ENCODE measurements at places on chromosomes 12 and 14. TPM values are rescaled to one million over a fixed set of nuclear protein-coding genes. Genes with fewer than 3 reads are reported as not detected.

- DNase-seq = peak; percentile 50
Observed at GRCh38 chr12:82527165-82527780, 159.4 kb upstream of the TMTC2 start.

GRCh38 chr12:5758347-5758746, 186.7 kb downstream of the ANO2 start:
- no peak for DNase-seq

DNA sequence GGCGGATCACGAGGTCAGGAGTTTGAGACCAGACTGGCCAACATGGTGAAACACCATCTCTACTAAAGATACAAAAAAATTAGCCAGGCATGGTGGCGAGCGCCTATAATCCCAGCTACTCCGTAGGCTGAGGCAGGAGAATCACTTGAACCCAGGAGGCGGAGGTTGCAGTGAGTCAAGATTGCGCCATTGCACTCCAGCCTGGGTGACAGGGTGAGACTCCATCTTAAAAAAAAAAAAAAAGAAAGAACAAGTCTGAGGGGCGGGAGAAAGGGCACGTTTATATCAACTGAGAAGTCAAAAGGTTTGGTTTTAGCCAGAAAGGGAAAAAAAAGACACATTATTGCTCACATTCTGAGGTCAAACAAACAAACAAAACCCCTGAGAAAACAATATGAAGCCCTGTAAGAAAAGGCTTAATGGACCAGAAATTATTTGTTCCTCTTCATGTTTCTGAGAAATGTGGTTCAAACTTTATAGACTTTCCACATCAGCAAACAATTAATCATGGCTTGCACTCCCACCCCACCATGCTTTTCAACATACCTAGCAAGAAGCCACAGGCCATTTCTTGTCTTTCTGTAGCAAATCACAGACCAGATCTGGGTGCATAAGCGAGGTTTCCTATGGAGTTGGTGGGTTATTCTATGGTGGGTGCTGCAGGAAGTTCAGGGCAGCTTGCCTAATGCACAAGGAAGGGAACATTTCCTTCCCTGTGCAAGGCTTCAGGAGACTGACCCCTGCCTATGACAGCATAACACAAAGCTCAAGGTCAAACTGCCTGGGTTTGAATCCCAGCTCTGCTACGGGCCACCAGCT, 80.1 kb downstream of the SSPN start:
- no peak for DNase-seq

DNA sequence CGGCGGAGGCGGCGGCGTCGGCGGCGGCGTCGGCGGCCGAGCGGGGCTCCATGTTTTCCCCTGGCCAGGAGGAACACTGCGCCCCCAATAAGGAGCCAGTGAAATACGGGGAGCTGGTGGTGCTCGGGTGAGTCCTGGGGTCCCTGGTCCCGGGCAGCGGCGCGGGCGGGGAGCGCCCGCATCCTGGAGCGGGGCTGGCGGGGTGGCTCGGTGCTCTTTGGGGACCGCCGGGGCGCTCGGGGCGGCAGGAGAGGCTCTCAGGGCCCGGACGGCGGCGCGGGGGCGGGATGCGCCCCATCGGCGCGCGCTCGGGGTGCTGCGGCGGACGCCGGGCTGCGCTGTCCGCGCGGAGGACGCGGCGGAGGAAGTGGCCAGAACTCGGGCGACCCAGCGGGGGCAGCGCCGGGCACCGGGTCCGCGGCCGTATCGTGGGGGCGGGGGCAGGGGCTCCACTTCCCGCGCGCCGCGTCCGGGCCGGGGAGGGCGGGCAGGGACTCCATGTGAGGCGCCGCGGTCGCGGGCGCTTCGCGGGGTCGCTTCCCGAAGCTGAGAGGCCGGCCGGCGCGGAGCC, 485 bp downstream of the PELI2 start:
- no peak for DNase-seq

DNA sequence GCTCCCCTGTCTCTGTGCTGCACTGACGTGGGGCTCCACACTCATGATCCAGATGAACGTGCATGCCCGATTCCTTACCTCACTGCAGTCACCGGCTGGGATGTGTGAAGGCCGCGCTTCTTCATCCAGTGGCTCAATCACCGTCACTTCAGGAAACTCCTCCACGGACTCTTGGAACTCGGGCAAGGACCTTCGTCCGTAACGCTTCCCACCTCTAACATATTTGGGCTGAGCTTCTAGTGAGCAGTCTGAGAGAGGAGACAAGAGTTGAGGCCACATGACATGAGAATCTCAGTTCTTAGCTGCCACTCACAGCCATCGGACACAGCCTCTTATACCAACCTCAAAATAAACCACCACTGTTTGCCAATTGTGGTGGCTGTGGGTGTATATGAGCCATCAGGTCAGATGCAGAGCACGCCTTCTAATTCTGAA, 38.3 kb downstream of the NIN start:
- no peak for DNase-seq

The FBXL14 gene
- total RNA-seq = 6.1 TPM

DNA sequence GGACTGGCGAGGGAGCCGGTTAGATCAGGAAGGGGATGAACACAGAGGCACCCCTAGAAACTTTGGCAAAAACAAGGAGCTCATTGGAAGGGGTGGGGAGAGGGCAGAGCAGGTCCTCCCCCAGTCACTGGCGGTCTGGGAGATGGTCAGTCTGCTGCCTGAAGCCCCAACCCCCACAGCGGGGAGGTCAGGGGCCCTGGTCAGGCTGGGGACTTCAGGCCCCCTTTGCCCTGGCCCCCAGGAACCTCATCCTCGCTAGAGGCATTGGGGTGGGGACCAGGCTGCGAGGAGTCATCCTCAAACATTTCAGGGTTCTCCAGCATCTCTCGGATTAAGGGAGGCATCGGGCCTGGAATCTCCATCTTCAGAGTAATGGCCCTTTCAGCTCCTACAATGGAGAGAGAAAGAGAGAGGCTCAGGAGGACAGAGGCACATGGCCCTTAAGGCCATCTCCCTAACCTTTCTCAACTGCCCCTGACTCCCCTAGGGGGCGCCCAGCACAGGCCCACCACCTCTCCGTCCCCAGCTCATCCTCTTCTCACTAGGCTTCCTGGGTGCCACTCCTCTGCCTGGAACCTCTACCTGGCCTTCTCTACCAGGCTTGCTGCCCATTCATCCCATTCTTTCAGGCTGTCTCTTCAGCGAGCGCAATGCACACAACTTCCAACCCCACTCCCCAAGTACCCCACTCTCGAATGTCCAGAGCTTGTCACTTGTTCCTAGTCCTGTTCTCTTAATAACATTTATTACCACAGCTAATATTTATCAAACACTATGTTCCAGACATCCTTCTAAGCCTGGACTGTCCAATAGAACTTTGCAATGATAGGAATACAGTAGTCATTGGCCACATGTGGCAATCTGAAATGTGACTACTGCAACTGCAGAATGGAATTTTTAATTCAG, 4.7 kb upstream of the ITGB7 start:
- no peak for DNase-seq

GRCh38 chr12:45575823-45576475, 153.6 kb upstream of the ARID2 start:
- DNase-seq = no peak

The PROX2 gene
- total RNA-seq = not detected

The OR10A7 gene
- total RNA-seq = not detected

The IQSEC3 gene
- total RNA-seq = not detected

DNA sequence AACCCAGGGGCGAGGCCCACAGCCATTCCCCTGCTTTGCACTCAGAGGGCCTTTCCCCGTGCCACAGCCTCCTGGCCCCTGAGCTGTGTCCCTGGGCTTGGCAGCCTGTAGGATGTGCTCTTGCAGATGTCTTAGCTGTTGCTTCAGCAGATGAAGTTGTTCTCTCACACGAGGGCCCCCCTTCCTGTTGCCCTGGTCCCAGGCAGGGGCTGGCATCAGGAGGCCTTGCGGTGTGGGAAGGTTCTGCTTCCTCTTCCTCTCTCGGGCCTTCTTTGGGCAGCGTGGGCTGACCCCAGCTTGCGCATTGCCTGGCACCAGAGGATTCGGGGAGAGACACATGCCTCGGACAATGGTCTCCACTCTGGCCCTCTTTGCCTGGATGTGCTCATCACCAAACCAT, 12.7 kb downstream of the PROX2 start:
- DNase-seq = no peak

GRCh38 chr12:69442894-69443293, 27.3 kb upstream of the FRS2 start:
- no peak for DNase-seq

DNA sequence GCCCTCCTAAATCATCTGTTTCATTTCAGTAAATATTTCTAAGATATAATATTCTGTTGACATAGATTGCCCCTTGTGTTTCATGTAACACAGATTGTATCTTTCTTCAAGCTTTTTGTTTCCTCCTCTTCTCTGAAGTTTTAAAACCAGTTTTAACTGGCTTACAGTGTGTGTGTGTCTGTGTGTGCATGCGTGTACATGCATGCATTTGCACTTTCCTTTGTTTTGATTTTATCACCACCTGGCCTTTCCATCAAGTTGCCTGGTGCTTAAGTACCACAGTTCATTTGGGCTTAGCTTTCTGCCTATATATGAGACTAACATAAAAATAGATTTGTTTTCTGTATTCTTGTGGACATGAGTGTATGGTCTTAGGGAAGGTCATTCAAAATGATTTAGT, 31.9 kb downstream of the ETNK1 start:
- DNase-seq = no peak

GRCh38 chr12:76790564-76791552, 26.9 kb downstream of the ZDHHC17 start:
- DNase-seq = peak; percentile 15

- DNase-seq = no peak
Observed at GRCh38 chr12:48910196-48910595, 15.1 kb downstream of the FKBP11 start.

The CD163L1 gene
- 7.4 TPM for total RNA-seq

DNA sequence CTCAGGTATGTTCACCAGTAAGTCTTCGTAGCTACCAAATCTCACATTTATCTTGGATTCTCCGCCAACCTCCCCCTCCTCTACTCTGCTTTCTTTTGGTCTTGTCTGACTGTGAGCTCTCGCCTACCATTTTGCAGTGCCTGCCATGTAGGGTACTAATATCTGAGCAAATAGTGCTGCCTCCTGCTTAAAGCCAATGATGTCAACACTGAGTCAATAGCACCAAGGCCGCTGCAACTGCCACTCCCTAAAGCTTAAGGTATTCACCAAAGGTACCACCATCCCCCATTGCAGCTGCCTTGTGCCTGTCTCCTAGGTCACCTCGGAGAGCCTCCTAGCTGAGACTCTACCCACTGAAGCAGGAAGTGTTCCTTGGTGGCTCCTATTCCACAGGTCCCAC, 114.8 kb upstream of the FUT8 start:
- DNase-seq = no peak

- no peak for DNase-seq
Observed at GRCh38 chr14:89440986-89441909, 24.2 kb upstream of the FOXN3 start.

GRCh38 chr12:87217491-87217890, 811.7 kb downstream of the C12orf50 start:
- DNase-seq = no peak

The TBX3 gene
- 99.2 TPM for total RNA-seq

DNA sequence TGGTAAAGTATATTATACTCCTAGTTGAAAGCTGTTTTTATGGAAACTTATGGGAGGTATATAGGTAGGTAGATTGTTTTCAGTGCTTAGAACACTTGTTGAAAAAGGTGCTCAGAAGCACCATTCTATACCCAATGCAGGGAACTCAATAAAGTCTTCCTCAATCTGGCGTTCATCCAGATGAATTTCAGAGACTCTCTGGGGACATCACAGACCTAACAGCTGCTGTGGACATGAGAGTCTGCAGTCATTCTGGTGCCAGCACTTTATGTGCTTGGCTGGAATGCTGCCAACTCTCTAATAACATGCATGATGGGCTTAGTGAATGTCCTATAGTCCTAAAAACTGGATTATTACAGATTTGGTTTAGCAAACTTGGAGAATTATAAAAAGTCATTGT, 115.9 kb downstream of the NTN4 start:
- no peak for DNase-seq

The FRS2 gene
- 29.7 TPM for total RNA-seq

- DNase-seq = no peak
Observed at GRCh38 chr14:26621807-26622560, 24.2 kb upstream of the NOVA1 start.

The SERPINA1 gene
- not detected for total RNA-seq

The SRGAP1 gene
- total RNA-seq = 36.8 TPM

DNA sequence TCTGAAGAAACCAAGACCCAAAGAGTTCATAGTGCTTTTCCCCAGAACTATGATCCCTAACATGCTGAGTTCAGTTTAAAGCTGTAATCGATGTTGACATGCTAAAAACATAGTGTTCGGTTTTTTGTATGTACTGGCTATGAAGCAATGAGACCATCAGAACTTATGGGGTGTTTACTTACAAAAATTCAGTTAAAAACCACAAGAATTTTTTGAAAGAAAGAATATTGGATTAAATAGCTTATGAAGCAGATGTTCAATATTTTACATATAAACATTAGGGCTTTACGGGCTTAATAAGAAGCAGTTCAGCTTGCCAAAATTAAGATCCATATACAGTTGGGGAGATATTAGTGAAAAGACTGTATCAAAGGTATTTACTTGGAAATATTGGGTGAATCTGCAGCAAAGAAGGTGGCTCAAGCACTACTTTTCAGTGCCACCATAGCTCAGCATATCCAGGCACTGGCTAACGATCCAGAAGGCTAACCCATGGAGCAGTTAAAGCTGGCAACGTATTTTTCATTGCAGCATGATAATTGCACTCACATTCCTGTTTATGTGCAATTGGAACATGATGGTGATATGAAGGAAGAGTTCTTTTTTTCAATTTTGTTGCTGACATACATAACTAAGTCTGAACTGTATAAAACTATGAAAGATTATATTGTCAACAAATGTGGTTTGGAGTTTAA, 125.9 kb downstream of the EFCAB11 start:
- no peak for DNase-seq

DNA sequence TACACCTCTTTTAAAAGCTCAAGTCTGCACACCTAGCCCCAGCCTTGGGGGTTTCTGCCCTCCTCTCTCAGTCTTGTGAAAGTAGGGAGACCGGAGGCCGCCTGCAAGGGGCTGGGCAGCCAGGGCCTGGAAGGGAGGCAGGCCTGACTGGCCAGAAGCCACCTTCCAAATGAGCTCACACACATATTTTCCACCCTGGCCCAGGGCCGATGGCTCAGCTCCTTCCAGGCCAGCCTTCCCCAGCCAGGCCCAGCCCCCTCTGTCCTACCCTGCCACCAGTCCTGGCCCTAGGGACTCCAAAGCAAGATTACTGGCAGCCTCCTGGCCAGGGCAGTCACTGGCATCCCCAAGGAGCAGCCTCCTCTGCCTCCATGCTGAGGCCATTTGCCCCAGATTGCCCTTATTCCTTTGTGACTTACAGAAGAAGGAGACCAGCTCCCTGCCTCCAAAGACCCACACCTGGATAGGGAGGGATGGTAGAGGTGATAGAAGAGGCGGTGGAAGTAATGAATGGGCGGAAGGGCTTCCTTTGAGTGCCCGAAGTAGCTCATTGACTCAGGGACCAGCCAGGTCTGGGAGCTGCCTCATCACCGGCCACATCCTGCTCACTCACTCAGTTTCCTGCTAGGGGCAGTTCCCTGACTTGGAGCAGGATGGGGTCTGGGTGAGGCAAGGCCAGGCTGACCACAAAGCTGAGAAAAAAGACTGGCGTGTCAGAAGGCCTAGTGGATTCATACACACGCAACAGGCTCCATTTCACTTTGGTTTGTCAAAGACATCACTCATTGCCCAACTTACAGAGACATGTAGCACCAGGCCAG, 14.8 kb downstream of the MMP14 start:
- peak; percentile 96 for DNase-seq

The CCDC175 gene
- not detected for total RNA-seq

The MORN3 gene
- total RNA-seq = 0.25 TPM

GRCh38 chr12:12577786-12578185, 15.1 kb upstream of the DUSP16 start:
- DNase-seq = no peak

GRCh38 chr12:108600702-108601007, 2.8 kb upstream of the TMEM119 start:
- DNase-seq = no peak
